ENCODE measurements at places on chromosomes 3 and 15.

DNA sequence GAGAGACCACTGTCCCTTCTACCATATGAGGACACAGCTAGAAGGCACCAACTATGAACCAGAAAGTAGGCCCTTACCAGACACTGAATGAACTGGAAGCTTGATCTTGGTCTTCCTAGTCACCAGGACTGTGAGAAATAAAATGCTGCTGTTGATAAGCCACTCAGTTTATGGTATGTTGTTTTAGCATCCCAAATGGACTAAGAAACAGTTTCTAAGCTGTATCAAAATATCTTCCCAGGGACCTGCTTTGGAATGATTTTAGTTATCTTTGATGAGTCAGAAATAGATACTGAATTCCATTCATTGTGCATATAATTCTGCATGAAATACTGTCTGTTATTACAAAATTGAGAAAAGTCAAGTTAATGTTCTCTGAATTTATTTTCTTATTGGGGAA is 18.6 kb downstream of the WDR76 start:
- no peak for DNase-seq

- DNase-seq = no peak
These were observed 117.2 kb upstream of the KCNMB2 start for GRCh38 chr3:178419071-178419470.

GRCh38 chr15:29528276-29528675 is 258.7 kb upstream of the NSMCE3 start:
- no peak for DNase-seq

GRCh38 chr3:84978843-84979242 is 20.1 kb downstream of the CADM2 start:
- DNase-seq = no peak

GRCh38 chr3:55452886-55453285 is 34.2 kb downstream of the WNT5A start:
- DNase-seq = no peak

GRCh38 chr3:65558826-65559225 is 479.9 kb downstream of the MAGI1 start:
- no peak for DNase-seq

GRCh38 chr3:118802325-118803095 is 232.1 kb downstream of the IGSF11 start:
- DNase-seq = no peak

DNA sequence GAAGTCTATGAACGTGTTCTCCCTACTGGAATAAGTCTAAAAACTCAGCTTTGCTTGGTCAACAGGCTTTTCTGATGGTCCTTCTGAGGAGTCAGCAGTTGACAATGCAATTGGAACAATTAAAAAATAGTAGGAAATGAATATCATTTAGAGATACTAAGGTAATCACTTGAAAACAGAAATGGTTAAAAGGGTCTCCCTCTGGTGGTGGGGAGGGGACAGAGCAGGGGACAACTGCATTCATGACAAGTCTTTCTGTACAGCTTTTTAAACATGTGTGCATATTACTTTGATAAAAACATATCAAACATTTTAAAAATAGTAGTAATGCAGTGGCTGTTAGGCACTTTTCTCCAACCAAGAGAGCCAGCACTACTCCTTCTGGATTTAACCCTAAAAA is 119.9 kb upstream of the FHIT start:
- DNase-seq = peak; percentile 14

DNA sequence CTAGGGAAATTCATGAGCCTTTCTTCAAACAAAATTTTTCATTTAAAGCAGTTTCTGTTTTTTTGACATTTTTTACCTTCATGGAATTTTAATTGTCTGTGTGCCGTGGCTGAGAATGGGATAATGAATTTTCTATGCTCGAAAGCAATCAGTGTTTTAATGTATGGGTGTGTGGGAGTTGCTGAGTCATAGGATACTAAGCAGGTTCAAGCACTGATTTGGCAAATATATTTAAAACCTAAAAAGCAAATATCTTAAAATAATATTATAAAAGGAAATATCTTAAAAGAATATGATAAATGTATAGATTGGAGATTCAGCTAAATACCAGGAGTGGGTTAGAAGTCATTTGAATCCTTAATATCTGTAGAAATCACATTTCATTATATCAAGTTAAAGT is 173.6 kb upstream of the LRRFIP2 start:
- DNase-seq = no peak

DNA sequence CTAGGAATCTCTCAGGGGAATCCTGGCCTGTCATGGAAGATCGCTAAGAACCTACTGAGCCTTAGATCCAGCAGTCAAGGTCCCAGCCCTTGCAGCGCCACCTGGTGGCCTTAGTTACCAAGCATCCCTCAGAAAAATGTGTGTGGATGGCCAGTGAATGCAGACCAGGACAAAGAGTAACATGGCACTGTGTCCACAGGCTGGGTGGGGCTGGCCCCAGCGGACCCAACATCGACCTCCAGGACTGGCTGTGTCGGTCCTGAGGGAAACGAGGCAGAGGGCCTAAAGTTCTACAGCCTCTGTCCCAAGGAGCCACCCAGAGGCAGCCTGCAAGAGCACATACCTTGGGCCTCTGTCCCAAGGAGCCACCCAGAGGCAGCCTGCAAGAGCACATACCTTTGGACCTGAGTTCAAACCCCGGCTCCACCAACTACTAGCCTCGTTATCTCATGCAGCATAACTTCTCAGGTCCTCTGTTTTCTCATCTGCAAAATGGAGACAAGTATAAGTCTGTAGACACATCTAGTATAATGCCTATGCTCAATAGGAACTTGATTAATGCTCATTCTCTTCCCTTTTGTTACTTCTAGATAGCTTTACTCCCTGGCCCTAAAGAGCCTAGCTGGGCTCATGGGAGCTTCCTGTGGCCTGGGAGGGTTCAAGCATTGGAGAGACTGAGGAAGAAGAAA is 57.5 kb upstream of the HERC1 start:
- peak; percentile 68 for DNase-seq

DNA sequence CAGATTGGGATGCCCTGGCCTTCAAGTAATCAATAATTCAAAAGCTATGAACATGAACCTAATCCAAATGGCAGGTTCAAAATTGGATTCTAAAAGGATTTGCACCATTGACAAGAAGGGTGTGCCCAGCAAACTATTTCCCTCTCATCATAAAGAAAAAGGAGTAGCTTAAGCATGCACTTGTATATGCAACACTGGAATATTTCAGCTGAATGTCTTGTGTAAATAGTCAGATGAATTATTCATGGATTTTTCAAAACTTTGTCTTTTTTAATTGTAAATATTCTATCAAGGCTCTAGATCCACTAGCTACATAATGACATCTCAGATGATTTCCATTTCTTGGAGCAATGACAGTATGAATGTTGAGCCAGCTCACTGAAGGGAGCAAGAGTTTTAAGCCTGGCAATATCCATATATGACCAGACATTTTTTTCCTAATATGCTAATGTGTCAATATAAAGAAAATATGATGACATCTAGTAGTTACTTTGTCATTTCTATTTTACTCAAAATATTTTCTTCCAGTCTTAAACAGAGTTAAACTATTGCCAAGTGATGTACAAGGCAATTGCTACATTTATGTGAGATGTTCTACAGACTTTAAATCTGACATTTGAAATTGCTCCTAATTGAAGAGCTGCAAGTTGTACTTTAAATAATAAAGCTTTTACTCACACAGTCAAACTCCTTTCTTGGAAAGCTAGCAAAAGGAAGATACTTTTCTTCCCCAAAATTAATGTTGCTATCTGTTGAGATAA is 230.5 kb upstream of the AGTR1 start:
- no peak for DNase-seq

GRCh38 chr3:115783938-115784738 is 160.8 kb downstream of the GAP43 start:
- DNase-seq = peak; percentile 46

GRCh38 chr3:138222942-138223287 is 35.8 kb downstream of the ARMC8 start:
- peak; percentile 16 for DNase-seq

DNA sequence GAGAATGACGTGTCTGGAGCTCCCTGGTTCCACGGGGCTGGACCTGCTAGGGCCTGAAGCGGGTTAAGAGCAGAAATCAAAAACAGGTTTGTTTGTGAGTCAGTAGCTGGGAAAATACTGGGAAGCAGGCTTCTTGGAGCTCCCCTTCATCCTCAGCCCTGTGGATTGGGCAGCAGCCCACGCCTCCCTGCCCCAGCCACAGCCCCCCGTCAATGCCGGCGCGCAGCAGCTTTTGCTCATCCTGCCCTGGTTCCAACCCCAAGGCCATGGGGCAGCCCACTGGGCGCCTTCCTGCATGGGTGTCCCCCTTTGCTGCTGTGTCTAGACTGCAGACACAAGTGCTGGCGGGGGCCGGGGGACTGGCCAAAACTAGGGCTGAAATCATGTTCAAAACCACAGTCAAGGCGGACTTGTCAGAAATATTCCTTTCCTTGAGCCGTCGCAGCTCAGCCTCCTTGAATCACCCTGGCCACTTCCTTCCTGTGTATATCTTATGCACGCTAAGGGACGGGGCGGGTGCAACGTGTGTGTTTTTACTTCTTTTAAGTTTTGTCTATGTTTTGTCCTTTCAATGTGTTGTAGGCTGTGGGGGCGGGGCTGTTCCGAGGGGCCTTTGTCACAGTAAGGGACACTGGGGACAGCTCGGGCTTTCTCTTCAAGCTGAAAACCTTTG is 108.1 kb downstream of the KLF13 start:
- DNase-seq = peak; percentile 97

DNA sequence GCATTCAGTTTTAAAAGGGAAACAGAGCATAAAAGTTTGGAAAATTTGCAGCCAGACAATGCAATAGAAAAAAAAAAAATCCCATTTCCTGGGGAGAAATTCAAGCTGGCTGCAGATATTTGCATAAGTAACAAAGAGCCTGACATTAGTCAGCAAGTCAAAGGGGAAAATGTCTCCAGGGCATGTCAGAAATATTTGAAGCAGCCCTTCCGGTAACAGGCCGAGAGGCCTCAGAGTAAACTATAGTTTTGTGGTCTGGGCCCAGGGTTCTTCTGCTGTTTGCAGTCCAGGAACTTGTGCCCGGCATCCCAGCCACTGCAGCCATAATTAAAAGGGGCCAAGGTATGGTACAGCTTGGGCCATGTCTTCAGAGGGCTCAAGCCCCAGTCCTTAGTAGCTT is 411.6 kb upstream of the BCHE start:
- DNase-seq = no peak

DNA sequence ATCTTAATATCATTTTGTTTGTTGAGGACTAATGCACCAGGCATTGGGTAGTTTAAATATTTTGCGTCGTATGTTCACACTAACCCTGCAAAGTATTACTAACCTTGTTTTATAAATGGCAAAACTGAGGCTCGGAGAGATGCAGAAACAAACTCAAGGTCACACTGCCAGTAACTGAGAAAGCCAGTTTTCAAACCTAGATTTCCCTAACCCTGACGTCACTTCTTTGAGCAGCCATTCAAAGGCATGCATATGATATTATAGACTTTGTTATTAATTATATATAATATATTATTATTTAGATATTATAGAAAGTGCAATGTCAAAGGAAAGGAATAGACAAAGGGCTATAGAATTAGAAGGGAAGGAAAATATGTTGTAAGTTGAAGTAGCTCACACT is 167.6 kb upstream of the EOMES start:
- DNase-seq = no peak

- no peak for DNase-seq
These were observed 22.9 kb upstream of the CHRNA7 start for GRCh38 chr15:32007355-32007960.

DNA sequence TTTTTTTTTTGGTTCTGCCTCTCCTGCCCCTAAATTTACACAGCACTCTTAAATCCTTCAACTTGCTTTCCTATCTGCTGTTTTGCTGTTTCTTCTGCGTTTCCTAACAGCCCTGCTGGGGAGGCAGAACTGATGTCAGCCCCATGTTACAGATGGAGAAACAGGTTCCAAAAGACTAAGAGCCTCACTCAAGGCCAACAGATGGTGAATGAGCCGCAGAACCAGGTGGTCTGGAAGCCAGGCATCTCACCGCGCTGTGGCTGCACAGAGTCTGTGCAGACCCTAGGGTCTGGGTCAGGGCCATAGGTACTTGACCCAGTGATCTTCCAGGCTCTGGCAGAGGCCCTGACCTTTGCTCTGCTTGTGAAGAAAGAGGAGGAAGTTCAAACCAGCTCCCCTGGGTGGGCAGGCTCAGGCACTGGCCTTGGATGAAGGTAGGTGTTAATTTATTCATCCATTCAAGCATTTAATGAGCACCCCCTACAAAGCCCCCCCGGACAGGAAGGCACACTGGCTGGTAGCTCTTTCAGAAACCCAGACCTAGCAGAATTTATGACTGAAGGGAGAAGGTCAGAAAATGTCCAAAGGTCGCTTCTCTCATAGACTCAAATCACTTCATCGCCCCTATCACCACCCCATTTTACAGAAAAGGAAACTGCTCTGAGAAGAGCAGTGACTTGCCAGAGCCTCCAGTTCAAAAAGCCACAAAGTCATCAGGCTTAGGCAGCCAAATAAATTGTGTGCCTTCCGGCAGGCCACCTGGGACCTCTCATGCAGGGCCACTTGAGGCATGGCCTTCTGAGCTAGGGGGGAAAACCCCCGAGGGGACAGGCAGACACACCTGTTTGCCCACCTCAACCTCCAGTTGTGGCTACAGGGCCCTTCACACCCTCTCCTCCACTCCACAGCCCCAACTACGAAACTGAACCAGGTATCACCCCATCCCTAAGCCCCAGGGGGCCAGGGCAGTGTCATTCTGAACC is 2.7 kb downstream of the CHDH start:
- DNase-seq = no peak

DNA sequence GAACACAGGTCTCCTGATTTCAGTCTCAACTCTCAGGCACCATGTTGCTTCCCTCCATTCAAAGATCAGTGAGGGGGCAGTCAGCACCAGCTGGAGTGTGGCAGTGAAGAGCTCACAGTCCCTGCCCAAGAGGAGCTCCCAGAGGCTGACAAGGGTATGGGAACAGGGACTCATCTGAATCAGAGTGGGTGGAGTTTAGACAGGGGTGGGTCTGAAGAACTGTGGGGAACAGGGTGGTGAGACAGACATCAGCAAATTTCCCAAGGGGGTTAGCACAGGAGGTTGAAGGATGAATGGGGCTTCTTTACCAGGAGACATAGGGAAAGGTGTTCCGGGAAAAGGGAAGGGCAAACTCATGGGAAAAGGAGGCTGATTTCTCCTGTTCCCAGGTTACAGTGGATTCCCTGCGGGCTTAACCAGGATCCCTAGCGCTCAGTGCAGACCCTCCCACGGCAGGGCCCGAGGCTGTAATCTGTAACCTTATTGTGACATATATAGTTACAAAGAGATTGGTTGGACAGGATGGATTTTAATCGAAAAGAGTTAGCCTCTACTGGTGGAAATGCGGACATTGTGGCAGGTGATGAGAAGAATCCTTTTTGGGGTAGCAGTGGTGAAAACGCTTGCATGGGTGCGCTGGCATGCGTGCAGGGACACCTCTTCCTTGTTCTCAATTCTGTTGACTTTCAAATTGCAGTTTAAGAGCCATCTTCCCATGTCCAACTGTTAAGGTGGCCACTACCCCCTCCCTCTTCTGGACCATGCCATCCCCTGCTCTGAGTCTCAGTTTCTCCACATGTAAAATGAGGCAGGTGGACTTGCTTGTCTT is 160.3 kb downstream of the SMAD6 start:
- peak; percentile 19 for DNase-seq

- DNase-seq = no peak
These were observed 288.2 kb downstream of the EPHA6 start for GRCh38 chr3:97102641-97103040.

All from MV-4-11 (cell line).